Posterior vena cava (tissue), 2 donors: ENCODE measurements at places on chromosomes 16 and 17.
A peak's percentile ranks its signal among the peaks of the same experiment; 100 is the strongest.

DNA sequence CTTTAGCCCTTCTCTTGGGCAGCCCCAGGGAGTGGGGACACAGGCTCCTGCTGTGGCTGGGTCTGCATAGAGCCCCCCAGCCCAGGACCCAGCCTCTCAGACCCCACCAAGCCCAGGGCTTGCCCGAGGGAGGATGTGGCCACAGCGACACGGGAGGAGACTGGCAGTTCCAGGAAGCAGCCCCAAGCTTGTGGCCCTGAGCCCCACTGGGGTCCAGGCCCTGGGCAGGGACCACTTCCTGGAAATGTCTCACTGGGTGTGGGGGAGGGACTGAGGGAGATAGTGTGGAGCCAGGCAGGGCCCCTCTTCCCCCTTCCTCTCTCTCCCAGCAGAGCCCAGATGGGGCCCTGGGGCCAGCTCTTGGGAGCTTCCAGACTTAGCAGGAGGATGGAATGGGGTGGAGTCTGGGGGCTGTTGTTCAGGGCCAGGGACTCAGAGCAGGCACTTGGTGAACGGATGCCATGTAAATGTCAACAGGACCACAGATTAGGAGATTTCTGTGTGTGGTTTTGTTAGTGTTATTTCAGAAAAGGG lies 35.3 kb downstream of the ADGRG5 start:
- DNase-seq = no peak

- DNase-seq = no peak
Measured at GRCh38 chr17:12318571-12319266, 298.0 kb downstream of the MAP2K4 start.

- no peak for DNase-seq
Measured at GRCh38 chr17:66625311-66625767, 209.6 kb upstream of the CACNG5 start.

GRCh38 chr17:32563583-32563982 lies 76.8 kb downstream of the CDK5R1 start:
- no peak for DNase-seq

- DNase-seq = no peak
Measured at GRCh38 chr17:1796800-1797199, 32.9 kb downstream of the SMYD4 start.

DNA sequence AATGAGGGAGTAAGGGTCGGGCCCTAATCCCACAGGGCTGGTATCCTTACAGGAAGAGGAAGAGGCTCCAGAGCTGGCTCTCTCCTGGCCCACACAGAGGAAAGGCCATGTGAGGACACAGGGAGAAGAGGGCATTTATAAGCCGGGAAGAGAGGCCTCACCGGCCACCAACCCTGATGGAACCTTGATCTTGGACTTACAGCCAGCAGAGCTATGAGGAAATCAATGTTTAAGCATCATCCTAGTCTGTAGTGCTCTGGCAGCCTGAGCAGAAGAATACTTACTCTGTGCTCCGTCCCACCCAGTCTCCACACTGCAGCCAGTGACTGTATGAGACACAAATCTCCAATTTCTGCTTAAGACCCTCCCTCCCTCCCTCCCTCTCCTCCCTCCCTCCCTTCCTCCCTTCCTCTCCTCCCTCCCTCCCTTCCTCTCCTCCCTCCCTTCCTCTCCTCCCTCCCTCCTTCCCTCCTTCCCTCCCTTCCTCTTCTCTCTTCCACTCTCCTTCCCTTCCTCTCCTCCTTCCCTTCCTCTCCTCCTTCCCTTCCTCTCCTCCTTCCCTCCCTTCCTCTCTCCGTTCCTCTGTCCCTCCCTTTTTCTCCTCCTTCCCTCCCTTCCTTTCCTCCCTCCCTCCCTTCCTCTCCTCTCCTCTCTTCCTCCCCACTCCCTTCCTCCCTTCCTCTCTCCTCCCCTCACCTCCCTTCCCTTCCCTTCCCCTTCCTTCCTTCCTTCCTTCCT lies 8.9 kb upstream of the TMEM220 start:
- peak; percentile 51 for DNase-seq

- no peak for DNase-seq
Measured at GRCh38 chr16:29204806-29205135, 201.7 kb downstream of the NPIPB11 start.

GRCh38 chr17:61729690-61730268 lies 133.5 kb downstream of the BRIP1 start:
- DNase-seq = no peak

DNA sequence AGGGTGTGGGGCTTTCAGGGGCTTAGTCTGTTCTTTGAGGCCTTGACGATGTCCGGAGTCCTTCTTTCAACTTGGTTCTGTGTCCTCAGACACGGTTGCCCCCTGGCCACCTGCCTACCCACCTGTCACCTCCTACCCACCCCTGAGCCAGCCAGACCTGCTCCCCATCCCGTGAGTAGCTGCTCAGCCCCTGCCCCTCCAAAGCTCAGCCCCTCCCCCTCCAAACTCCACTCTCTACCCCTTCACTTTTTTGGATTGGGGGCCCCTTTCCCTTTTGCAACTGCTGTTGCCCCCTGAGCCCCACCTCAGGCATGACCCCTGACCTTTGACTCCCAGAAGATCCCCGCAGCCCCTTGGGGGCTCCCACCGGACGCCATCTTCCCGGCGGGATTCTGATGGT lies 1.2 kb downstream of the LAT start:
- no peak for DNase-seq

DNA sequence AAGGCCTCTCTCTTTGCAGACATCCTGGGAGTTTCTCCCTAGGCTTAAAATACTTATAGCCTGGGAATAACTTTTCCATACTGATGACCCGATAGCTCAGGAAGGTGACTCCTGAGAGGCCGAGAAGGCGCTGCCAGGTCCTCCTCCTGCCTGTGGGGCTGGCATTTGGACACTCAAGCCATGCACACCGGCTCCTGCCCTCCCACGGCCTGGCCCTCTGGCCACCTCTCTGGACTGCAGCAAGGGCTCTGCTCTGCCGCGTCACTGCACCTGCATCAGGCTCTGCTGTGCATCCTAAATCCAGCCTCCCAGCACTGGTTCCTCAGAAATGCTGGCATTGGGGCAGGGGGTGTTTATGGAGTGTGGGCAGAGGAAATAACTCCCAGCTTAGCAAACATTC lies 14.2 kb downstream of the KCNG4 start:
- no peak for DNase-seq

- DNase-seq = no peak
Measured at GRCh38 chr17:48723423-48724250, 652 bp downstream of the PRAC2 start.

DNA sequence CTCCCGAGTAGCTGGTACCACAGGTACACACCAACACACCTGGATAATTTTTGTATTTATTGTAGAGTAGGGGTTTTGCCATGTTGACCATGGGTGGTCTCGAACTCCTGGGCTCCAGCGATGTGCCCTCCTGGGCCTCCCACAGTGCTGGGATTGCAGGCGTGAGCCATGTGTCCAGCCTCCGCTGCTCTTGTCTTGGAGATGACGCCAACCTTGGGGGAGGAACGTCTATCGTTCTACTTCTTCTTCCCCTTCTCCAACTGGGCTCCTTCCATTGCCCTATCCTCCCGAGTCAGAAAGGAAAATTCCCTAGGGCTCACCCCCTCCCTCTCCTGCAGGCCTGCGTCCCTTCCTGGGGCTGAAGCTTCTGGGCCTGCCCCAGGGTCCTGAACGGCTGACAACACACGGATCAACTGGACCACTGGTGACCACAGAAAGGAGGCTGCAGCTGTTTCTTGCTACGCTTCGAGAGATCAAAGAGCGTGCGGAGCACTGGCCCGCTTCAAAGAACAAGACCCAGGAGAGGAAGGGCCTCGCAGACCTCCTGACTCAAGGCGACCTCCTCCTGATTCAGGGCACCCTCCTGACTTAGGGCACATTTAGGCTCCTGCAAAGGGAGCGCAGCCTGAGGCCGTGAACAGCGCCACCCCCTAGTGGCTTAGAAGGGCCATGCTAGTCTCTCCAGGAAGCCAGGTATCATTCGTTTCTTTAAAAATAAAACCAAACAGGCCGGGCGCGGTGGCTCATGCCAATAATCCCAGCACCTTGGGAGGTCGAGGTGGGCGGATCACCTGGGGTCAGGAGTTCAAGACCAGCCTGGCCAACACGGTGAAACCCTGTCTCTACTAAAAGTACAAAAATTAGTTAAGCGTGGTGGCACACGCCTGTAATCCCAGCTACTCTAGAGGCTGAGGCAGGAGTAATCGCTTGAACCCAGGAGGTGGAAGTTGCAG lies 48.5 kb upstream of the HELZ start:
- peak; percentile 89 for DNase-seq

GRCh38 chr16:73025151-73025855 lies 22.6 kb downstream of the ZFHX3 start:
- no peak for DNase-seq

DNA sequence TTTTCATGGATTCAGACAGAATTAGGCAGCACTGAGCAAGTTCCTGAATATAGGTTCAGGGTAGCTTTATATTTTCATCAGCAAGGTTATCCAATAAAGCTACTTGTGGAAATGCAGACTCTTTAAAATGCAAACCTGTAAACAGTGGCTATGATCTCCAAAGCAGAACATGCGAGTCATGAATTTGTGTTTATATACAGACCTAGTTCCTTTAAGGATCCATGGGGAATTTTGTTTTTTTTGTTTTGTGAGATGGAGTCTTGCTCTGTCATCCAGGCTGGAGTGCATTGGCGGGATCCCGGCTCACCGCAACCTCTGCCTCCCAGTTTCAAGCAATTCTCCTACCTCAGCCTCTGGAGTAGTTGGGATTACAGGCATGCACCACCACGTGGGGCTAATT lies 14.8 kb downstream of the CLEC16A start:
- DNase-seq = no peak

DNA sequence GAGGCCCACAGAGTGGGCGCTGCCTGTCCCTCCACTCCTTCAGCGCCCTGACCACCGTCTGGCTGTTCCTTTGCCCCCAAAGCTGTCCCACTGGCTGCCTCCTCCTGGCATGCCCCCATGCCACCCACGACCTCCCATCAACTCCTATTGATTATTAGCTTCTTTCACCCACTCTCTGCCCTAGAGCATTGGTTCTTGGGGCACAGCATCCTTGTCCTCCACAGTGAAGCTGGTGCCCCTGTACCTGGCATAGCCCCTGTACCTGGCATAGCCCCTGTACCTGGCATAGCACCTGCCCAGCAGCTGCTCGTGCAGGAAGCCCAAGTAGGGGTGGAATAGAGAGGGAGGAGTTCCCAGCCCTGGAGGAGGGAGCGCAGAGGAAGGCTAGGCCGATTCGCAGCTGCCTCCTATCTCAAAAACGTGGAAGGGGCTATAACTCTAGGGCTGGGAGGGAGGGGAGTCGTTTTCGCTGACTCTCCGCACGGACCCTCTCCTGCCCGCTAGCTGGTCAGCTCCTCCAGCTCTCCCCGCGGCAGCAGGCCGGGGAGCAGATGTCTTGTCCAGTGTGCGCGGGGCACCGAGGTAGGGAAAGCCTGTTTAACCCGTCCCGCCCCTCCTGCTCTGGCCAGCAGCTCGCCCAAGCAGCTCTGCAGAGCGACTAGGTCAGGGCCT lies 5.7 kb upstream of the ACTG1 start:
- DNase-seq = no peak

GRCh38 chr16:10150906-10151305 lies 31.3 kb downstream of the GRIN2A start:
- DNase-seq = no peak

GRCh38 chr16:75746359-75746758 lies 20.1 kb upstream of the CPHXL start:
- no peak for DNase-seq

DNA sequence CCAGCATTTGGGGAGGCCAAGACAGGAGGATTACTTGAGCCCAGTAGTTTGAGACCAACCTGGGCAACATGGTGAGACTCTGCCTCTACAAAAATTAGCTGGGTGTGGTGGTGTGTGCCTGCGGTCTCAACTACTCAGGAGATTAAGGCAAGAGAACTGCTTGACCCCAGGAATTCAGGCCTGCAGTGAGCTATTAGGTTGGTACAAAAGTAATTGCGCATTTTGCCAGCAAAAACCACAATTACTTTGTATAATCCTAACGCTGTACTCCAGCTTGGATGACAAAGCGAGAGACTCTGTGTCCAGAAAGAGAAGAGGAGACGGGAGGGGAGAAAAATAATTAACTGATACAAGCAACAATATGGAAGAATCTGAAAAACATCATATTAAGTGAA lies 32.7 kb downstream of the YWHAE start:
- DNase-seq = no peak

GRCh38 chr16:66205287-66206231 lies 160.9 kb upstream of the CDH5 start:
- no peak for DNase-seq

GRCh38 chr17:73551759-73552158 lies 92.5 kb downstream of the SDK2 start:
- no peak for DNase-seq

GRCh38 chr16:24826817-24827566 lies 18.8 kb upstream of the SLC5A11 start:
- no peak for DNase-seq

DNA sequence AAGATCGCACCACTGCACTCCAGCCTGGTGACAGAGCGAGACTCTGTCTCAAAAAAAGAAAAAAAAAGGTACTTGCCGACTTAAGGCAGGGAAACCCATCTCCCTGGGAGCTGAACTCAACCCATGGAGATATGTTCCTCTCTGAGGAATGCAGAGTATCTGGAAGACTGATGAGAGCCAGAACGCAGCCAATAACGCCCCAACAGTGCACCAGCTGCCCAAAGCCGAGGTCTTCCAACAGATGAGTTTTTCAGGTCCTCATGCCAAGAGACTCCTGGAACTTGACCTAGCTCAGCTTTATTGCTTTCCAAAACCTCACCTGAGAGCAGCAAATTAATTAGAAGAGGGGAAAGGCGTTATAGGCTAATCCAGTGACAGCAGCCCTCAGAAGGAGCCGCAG lies 9.4 kb downstream of the ELAC2 start:
- DNase-seq = peak; percentile 26

DNA sequence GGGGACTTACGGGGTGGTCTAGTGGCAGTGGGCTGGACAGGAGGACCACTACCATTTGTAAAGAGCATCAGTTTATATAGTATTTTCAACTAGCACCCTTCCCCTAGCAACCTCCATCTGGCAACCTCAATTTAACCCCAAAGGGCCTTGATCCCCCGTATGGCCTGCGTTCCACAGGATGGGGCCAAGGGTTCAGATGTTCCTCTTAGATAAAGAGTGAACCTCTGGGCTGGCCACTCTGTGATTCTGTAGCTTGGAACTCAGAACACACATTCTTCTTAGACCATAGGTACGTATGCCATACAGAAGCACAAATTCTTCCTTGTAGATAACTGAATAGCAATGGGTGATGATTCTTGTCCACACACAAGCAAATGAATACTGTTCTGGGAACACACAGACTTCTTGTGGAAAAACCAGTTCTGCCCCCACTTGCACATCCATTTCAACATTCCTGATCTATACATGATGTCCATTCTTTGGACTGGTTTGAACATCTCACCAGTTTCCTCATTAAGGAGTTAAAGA lies 1.9 kb upstream of the GGA2 start:
- no peak for DNase-seq

GRCh38 chr16:88906535-88907105 lies 40.2 kb upstream of the PABPN1L start:
- DNase-seq = no peak

GRCh38 chr16:1036166-1036565 lies 36.4 kb upstream of the SSTR5 start:
- DNase-seq = no peak

DNA sequence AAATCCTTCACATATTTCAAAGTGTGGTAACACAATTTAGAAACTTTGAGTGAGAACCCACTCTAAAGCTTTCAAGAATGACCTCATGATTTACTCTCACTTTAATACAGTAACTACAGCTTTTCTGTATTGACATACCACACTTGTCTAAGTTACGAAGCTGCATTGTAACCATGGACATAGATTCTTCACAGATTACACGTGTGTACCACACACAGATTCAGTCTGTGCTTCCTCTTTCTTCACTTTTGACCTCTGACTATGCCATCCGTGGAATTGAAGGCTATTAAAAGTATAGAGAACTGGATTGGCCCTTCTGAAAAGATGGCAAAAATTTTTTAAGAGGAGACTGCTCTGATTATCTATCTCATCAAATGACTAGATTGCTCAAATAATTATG lies 172.7 kb downstream of the TANC2 start:
- DNase-seq = no peak
